ENCODE measurements at places on chromosomes 11 and 22.
A peak's percentile ranks its signal among the peaks of the same experiment; 100 is the strongest.

DNA sequence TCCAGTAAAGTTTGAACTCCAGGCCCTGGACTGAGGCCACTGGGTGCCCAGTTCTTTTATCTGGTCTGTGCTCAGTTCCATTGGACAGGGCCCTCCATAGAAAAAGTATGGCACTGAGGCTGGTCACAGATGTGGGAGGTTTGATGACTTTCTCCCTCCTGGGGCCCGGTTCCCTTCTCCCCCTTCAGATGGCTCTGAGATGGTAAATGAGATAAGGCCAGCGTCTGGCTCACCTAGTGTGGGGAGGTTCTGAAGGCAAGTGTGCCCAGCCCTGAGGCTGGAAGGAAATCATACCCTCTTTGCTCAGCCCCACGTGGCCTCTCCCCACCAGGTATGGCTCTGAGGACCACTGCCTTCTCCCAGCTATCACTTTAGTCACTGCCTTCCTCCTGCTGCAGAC, 1.5 kb upstream of the CLDN5 start:
- DNase-seq, result no peak

GRCh38 chr22:18121954-18122554, 11.4 kb downstream of the TUBA8 start:
- DNase-seq, result peak; percentile 10

GRCh38 chr22:46864314-46865051, 102.0 kb downstream of the TBC1D22A start:
- no peak for DNase-seq

GRCh38 chr22:27930331-27931060, 11.4 kb upstream of the PITPNB start:
- no peak for DNase-seq

DNA sequence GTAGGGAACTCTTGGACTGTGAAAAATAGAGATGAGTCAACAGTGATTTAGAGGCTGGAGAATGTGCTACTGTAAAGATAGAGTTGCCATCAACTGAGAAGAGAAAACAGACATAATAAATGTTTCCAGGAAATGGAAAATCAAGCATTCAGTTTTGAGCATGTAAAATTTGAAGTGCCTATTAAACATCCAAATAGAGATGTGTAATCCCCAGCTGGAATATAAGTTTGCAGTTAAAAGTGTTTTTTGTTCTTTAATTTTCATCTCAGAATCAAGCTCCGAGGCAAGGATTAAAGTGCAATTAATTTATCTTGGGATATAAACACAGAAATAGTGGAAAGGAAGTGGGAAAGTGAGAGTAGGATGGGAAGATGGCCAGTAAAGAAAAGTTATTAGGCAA, 666.0 kb upstream of the RAG2 start:
- no peak for DNase-seq

Data from NCI-H524 (cell line).